Activated T-cell treated with anti-CD3 and anti-CD28 coated beads, Interleukin-2, amount 50 U/mL, for 1 hour (primary cell): ENCODE measurements at places on chromosomes 2 and 18.

DNA sequence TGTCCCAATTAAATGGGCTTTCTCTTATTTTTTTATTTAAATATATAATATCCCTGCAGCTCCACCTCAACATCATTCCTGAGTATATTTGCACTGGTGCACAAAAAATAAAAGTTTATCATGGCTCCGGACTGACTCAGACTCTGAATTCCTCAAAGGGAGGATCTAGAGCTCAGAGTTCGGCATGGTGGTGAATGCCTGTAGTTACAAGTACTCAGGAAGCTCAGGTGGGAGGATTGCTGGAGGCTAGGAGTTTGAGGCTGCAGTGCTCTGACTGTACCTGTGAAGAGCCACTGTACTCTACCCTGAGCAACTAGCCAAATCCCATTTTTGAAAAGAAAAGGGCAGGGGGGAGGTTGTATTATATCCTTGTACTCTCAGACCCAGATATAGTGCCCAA, 52.8 kb upstream of the NRXN1 start:
- DNase-seq, result no peak

- no peak for DNase-seq
Measured at GRCh38 chr2:133568598-133568997, 335 bp upstream of the NCKAP5 start.

- no peak for DNase-seq
Measured at GRCh38 chr2:5849562-5849961, 157.4 kb downstream of the SOX11 start.

DNA sequence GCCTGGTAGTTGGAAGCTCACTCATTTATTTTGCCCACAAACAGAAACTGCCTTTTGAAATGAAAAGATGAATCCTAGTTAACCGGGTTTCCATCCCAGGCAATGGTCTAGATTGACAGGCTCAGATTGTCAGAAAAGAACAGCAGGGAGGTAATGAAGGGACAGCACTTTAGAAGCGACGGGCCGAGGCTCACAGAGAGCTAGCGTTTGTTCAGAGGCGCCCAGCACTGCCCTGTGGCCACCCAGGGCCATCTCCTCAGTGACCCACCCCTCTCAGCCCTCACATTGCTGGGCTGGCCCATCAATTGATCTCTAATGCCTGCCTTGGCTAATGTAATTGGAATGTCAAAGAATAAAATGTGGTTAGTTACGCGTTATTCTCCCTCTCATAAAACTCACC, 304.8 kb downstream of the CDCA7 start:
- no peak for DNase-seq

DNA sequence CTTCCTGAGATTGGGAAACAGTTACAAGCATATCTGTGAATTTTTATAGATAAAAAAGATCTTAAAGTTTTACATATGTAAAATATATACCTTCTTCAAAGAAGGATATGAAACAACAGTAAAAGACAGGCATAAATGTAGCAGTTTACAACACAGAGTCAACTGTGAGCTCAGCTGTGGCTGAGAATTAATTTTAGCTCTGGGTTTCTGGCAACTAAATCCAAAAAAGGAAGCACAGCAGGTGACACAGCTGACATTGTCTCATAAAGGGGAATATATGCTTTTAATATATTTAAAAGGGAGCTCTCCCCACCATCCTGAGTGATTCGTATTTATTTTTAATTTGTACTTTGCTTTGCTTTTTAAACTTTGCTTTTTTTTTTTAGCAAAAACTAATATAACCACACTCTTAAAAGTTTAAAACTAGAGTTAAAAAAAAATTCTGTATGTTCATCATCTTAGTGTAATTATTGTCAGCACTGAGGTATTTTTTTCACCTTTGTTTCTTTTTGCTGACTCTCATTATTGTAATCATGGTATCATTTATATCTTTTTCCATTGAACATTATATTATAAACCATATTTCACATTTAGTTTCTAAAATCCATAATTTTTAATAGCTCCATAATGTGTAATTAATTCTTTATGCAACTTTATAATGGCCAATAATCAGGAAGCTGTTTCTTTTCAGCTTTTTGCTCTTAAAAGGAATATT, 6.7 kb downstream of the TUBB6 start:
- DNase-seq, result no peak

GRCh38 chr18:57141208-57142129, 5.4 kb upstream of the BOD1L2 start:
- no peak for DNase-seq

GRCh38 chr18:37254236-37254754, 311.3 kb downstream of the CELF4 start:
- DNase-seq, result no peak

DNA sequence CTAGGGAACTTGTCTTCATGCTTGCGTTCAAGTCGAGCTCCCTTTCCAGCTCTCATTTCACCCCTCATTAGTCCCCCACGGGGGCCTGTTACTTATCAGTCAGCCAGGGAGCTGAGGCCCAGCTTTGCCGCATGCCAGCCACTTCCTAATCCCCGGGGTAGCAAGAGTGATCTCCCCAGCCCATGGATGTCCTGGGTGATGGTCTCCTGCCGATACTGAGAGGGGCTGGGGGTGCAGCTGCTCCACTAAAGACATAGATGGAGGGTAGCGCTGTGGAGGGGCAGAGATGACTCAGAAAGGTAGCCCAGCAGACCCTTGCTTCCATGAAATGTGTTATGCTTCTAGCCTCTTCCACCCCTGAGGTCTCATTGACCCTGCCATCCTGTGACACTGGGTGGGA, 314.0 kb upstream of the EPAS1 start:
- DNase-seq, result no peak

DNA sequence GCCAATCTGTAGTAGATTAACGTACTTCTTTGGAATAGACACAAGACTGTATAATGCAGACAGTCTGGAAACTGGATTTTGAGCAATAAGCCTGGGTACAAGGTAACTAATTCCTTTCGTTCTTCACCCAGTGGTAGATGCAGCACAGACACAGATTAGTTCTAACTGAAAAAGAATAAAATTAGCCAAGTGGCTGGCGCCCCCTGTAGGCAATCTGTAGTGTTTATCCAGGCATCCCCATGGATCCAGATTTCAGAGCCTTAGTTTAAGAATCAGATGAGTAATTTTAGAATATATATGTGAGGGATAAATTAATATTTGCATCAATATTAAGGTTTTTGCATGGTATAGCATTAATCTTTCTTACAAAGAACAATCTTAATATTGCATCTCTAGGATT, 563.9 kb downstream of the DCC start:
- no peak for DNase-seq

- DNase-seq, result no peak
Measured at GRCh38 chr2:152566728-152567069, 150.6 kb downstream of the PRPF40A start.

DNA sequence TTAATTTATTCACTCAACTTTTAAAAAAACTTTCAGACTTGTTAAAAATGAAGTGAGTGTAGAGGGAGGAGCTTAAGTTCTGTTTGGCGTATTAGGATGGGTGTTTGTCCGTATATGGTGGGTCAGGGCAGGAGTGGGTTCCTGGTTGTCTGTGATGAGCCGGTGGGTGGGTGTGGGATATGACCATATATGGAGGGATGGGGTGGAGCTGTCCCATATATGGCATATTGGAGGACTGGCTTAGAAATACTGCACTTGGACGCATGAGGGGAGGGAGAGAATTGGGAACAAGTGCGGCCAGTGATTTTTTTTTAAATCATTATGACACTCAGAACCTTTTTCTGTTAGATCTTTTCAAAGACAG, 1.5 kb downstream of the KDM3A start:
- peak; percentile 64 for DNase-seq

GRCh38 chr18:77044866-77045664, 87.5 kb downstream of the MBP start:
- DNase-seq, result no peak

DNA sequence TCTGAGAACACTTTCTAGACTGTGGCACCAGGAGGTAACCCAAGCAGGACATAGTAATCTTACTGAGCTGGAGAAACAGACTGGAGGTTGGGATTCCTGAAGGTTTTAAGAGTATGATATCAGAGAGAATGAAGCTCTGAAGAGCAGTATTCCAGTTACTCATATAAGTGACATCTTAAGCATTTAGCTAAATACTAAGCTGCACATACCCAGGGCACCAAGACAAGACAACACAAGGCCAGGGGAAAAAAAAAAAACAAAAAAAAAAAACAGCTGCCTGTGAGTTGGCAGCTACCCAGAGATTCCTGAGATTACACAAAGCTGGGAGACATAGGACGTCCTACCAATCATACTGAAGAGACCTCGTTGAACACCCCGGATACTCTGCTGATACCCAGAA, 175.8 kb downstream of the SRBD1 start:
- DNase-seq, result no peak

- no peak for DNase-seq
Measured at GRCh38 chr2:16128746-16129610, 188.6 kb downstream of the MYCN start.

DNA sequence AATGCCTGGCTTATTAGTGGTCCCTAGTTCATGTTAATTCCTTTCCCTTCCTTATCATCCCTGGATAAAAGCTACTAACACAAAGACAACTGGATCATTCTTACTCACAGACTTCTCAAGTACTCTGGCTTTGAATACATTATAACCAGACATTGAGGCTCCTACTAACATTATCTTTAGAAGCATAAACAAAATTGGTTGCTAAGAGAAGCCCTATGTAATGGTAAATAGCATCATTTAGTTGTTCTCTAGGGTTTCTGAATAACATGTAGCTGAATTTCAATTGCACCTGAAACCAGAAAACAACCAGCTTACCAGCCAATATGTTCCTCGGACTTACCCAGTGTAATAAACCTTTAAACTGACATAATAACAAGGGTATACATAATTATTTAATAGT, 114.1 kb upstream of the NCKAP5 start:
- no peak for DNase-seq

GRCh38 chr2:46679761-46680160, 200.4 kb downstream of the TMEM247 start:
- no peak for DNase-seq

- peak; percentile 20 for DNase-seq
Measured at GRCh38 chr18:11906926-11907874, 917 bp downstream of the MPPE1 start.

DNA sequence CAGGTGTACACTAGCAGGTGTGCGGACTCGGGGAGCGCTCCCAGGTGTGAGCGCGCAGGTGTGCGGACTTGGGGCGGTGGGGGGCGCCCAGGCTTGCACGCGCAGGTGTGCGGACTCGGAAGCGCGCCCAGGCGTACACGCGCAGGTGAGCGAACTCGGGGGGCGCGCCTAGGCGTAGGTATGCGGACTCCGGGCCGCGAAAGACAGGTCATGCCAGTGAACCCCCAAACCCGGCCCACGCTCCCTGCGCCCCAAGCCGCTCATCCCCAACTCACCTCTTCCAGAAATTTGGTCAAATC, 342 bp downstream of the CYB5A start:
- no peak for DNase-seq

DNA sequence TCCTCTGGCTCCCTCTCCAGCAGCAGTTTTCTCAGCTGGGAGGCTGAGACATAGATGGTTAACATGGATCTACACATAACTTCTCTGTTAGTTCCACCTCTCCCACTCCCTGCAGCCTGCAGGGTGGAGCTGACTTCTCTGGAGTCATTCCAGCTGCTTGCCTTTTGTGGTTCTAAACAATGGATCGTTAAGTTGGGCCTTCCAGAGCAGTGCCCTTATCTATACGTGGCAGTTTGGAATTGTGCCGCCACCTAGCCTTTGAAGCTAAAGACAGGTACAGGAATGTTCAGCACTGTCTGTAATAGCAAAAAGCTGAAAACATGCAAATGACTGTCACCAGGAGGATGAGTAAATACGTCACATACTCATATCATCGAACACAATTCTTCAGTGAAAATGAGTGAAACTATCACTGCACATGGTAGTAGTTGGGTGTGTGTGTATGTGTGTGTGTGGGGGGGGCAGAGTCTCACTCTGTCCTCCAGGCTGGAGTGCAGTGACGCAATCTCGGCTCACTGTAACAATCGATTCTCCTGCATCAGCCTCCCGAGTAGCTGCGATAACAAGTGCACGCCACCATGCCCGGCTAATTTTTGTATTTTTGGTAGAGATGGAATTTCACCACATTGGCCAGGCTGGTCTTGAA, 50.3 kb downstream of the SH2D6 start:
- no peak for DNase-seq

- peak; percentile 69 for DNase-seq
Measured at GRCh38 chr18:2994603-2995432, 18.1 kb downstream of the LPIN2 start.

GRCh38 chr2:38317725-38318124, 59.3 kb downstream of the ATL2 start:
- no peak for DNase-seq

GRCh38 chr2:65937379-65938160, 497.4 kb upstream of the MEIS1 start:
- DNase-seq, result no peak

DNA sequence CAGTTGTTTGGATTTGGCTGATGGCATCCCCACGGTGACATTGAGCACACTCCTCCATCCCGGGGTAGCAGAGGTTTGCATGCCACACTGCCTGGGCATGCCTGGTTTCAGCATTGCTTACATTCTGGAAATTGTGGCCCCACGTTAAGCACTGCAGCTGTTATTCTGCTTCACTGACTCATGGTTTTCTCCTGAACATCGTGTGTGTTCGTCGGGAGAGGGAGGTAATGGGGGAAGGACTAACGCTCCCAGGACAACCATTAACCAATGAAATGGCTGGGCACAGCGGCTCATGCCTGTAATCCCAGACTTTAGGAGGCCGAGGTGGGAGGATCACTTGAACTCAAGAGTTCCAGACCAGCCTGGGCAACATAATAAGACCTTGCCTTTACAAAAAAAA, 28.2 kb upstream of the YWHAQ start:
- no peak for DNase-seq

DNA sequence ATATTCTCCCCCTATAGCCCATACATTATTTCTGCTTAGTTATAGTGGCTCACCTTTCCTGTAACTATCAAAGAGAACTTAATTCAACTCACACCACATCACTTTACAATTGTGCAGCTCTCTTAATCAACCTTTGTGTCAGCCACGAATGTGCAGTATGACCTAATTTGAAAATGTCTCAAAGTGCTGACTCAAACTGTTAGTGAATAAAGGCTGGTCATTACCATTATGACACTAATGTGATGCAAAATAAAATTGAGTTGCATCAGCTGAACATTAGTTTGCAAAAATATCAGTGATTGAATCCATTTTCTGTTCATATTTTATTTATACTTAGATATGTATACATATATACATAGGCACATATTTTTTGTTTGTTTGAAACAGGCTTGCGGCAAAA, 251.8 kb downstream of the MEIS1 start:
- no peak for DNase-seq
